ENCODE measurements at places on chromosomes 5 and 9.
A peak's percentile ranks its signal among the peaks of the same experiment; 100 is the strongest.

DNA sequence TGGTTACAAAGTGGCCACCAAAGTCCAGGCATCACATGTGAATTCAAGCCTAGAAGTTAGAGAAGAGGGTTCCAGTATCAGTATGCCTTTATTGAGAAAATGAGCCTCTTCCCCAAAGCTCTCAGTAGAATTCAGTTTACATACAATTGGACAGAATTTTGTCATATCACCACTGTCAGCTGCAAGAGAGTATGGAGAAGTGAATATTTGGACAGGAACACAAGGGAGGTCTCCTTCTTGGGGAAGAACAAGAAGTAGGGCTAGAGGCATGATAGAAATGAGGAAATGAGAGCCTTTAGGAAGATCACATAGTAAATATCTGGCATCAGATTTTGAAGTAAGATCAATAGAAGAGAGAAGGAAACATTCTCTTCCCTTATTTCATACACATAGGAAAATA is 27.8 kb upstream of the VLDLR start:
- no peak for DNase-seq

GRCh38 chr9:9494336-9494735 is 1118.5 kb downstream of the PTPRD start:
- DNase-seq, result no peak

DNA sequence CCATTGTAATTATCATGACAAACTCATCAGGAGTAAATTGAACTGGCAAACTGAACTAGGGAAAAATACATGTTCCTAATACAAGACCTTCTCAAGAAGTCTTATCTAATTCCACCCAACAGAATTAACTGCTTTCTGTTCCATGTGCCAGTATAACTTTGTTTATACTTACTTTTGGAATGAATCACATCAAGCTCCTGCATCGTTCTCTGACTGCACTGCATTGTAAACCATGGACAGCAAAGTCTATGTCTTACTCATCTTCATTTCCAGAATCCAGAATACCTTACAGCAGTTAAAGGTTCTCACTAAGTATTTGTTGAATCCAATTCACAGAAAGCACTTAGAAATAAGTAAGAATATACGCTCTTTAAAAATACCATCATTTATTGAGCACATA is 102.8 kb downstream of the PLK2 start:
- no peak for DNase-seq

- no peak for DNase-seq
These were observed 219.0 kb downstream of the ZNF608 start for GRCh38 chr5:124527220-124527991.

- no peak for DNase-seq
These were observed 234.4 kb upstream of the MPDZ start for GRCh38 chr9:13513716-13514444.

GRCh38 chr5:143653766-143654282 is 158.1 kb upstream of the HMHB1 start:
- no peak for DNase-seq

- no peak for DNase-seq
These were observed 1.1 kb downstream of the PRKACG start for GRCh38 chr9:69012696-69013381.

GRCh38 chr5:140255460-140256157 is 47.3 kb downstream of the PFDN1 start:
- no peak for DNase-seq

GRCh38 chr9:112437406-112437805 is 49.2 kb upstream of the KIAA1958 start:
- no peak for DNase-seq

- peak; percentile 54 for DNase-seq
These were observed 6.4 kb upstream of the KIF2A start for GRCh38 chr5:62299600-62299999.

DNA sequence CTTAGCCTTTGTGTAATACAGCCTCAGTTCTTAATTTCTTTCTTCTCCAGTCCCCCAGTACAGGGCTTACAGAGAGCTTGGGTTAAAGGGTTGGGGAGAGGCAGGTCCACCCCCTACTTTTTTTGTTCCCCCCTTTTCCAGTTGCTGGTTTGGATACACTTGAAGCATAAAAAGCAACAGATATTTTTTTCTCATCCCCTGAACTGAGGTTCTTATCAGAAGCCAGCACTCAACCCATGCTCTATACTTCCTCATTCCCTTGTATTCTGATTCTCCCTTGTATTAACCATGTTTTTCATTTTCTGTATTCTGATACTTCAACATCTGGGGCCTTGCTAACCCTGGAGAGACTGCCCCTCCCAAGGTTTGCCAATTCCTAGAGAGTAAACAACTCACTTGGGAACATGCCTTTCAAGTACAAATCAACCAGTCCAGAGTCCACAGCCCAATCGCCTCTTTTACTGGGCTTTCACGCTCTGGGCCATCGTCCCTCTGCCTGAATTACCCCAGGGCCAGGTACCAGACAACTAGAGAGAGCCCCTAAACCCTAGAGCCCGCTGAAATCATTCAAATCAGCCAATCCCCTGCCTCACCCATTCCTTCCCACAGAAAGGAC is 333.4 kb upstream of the PUM3 start:
- no peak for DNase-seq

GRCh38 chr5:171899792-171900191 is 106.6 kb downstream of the FBXW11 start:
- DNase-seq, result no peak

Measured in CD4-positive, alpha-beta T cell treated with Interleukin-6 at 100 ng/mL for 8 hours (primary cell).